ENCODE measurements at places on chromosomes 12 and 14.

DNA sequence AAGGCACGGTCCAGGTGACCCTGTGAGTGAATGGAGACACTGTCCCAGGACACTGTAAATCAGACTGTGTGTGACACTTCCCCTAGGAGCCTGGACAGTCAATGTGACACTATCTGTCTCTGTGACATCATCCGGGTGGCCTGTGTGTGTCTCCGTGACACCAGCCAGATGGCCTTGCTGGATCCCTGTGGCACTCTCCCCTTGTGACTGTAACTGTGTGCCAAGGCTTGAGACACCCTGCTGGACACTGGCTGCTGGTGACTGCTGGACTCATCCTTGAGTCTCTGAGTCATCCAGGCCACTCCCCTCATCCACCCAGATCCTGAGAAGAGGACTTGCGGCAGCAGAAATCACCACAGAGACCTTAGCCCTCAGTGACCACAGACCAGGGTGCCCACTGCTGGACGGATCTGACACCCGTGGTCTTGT, 51.6 kb downstream of the MVK start:
- DNase-seq = no peak

DNA sequence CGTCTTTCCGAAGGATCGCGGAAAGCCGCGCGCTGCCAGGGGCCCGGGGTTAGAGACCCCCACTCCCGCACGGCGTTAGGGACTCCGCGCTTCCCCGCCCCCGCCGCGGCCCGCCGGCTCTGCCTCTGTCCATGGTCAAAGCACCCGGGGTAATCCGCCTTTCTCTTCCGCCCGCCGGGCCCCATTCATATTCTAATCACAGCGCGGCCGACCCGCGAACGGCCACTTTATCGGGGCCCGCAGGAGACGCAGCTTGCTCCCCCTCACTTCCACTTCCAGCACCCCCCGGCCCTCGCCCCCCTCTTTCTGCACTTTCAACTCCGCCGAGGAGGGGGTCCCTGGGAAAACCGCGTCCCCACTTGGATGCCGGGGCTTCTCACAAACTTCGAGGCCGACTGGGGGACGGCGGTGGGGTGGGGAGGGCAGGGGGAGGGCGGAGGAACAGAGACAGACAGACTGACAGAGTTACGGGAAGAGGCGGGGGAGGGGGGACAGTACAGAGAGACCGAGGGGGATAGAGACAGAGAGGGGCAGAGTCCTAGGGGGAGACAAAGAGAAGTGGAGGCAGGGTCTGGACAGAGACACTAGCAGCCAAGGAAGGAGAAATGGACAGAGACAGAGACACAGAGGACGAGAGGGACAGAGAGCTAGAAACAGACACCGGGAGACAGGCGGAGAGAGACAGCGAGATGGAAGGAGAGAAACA, 1.1 kb upstream of the RFX4 start:
- DNase-seq = no peak

DNA sequence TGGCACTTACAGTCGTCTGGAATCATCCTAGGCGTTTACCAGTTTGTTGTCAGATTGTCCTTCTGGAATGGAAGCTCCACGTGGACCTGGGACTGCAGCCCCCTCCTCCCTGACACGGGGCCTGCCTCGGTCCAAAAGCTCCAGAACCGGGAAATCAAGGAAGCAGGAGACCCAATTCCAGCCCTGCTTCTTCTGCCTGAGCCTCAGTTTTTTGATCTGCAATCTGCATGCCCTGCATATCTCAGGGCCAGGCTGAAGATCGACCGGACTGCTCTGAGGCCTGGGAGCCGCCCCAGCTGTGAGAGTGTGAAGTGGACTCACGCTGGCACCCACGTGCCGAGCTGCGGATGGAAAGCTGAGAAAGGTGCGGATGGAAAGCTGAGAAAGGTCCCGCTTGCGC, 98.6 kb downstream of the SETD3 start:
- DNase-seq = no peak

DNA sequence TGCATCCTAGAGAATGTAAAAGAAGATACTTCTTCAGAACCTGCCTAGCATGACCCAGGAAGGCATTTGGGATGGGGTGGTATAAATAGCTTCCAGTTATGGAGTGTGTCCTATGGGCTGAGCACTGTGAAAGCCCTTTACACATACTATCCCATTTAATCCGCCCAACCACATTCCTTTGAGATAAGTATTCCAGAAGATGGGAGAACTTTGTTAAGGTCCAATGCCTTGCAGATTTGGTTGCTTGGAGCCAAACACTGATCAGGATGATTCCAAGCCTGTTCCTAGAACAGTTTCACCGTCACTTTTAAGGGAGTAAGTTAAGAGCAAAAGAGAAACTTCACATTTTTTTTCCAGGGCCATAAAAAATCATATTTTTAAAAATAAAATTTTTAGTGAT, 82.5 kb upstream of the CLMN start:
- DNase-seq = no peak

- DNase-seq = no peak
Observed at GRCh38 chr12:122282061-122282460, 15.8 kb upstream of the VPS33A start.

DNA sequence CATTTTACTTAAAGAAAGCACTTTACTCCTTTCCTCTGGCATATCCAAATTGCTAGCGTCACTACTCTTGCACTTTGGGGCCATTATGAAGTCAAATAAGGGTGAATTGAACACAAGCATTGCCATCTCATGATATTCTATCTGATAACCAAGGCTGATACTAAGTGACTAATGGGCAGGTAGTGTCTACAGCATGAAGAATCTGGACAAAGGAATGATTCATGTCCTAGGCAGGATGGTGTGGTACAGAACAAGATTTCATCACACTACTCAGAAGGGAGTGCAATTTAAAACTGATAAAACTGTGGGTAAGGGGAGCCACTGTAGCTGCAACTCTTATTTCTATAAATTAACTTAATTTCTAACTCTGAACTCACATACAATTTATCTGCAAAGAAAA, 7.7 kb upstream of the SLC6A15 start:
- DNase-seq = no peak

GRCh38 chr14:85391892-85392291, 138.1 kb upstream of the FLRT2 start:
- no peak for DNase-seq

GRCh38 chr14:100787659-100788058, 38.3 kb upstream of the MEG3 start:
- DNase-seq = no peak

GRCh38 chr12:42162193-42162592, 17.5 kb upstream of the GXYLT1 start:
- DNase-seq = no peak

GRCh38 chr14:97005934-97006333, 208.8 kb downstream of the VRK1 start:
- no peak for DNase-seq

- no peak for DNase-seq
Observed at GRCh38 chr14:25909045-25909747, 688.6 kb downstream of the NOVA1 start.

DNA sequence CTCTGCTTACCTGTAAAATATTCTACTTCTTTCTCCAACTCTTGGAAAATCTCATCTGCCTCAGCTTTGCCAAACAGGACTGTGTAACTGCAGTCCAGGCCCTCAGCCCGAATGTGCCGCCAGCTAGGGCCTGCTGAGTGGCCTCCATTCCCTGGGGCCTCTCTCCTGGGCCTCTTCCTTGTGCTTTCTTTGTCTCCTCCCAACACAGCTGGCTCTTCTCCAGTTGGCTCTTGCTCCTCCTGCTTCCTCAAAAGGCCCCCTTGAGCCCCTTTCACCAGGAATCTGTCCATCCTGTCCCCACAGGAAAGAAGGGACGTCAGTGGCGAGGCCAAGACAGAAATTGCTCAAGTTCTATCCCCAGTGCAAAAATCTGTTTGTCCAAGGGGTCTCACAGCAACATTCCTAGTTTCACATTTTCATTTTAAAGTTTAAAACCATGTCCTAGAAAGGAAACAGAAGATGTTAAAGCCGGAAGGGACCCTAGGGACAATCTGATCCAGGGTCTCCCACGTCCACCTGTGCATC, 713 bp downstream of the ALKBH2 start:
- DNase-seq = no peak

- DNase-seq = no peak
Observed at GRCh38 chr14:93799617-93799988, 11.3 kb upstream of the PRIMA1 start.

- DNase-seq = no peak
Observed at GRCh38 chr12:89702503-89702902, 6.1 kb downstream of the ATP2B1 start.

- no peak for DNase-seq
Observed at GRCh38 chr14:95361373-95362137, 41.8 kb upstream of the CLMN start.

DNA sequence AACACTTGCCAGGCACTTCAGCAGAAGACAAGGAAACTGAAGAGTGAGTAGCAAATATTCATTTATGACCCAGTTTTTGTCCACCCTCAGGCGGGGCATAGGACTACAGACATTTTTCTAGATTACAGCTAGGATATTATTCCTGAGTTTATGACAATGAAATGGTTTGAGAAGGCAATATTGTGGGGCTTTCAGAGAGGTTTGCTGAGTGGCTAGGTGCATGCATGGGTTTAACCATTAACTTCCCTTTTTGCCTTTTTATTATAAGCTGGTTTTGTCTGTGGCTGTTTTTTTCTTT, 104.0 kb upstream of the BCAT1 start:
- DNase-seq = no peak

DNA sequence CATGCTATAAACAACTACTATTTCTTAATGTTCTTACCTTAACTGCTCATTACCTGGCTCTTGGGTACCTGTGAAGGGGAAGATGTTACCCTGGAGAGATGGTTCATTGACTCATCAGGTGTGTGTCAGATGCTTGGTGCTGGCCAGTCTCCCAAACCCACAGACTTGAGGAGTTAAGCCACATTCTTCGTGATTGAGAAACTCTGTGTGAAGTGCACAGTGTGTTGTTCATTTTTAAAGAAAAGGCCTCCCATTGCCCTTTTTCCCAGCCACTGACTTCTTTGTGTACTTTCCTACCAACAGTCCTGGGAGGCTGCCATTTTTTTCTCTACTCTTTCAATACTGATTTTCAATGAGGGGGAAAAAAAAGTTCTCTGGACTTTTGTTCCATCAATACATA, 3.2 kb downstream of the MGST1 start:
- DNase-seq = no peak

GRCh38 chr14:64987438-64987767, 708 bp downstream of the FNTB start:
- no peak for DNase-seq

GRCh38 chr14:68935761-68936214, 43.3 kb downstream of the ACTN1 start:
- no peak for DNase-seq

DNA sequence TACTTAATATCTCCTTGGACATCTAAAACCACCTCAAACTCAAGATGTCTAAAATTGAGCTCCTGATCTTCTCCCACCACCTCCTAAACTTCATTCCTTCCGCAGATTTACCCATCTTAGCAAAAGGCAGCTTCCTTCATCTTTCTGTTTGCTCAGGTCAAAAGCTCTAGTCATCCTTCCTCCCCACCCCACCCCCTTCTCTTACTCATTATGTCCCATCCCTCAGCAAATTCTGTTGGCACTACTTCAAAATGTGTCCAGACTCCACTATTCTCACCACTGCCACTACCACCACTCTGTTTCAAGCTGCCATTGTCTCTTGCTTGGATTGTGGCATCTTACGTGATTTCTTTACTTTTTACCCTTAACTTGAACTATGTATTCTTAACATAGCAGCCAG, 59.2 kb upstream of the ZDHHC17 start:
- DNase-seq = no peak

DNA sequence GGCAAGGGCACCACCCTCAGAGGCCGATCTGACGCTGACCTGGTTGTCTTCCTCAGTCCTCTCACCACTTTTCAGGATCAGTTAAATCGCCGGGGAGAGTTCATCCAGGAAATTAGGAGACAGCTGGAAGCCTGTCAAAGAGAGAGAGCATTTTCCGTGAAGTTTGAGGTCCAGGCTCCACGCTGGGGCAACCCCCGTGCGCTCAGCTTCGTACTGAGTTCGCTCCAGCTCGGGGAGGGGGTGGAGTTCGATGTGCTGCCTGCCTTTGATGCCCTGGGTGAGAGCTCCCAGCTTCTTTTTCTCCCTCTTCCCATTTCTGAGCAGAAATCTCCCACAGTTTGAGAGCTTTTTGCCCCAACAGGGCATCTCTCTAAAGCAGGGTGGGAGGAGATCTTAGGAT, 1.8 kb downstream of the OAS1 start:
- no peak for DNase-seq

- no peak for DNase-seq
Observed at GRCh38 chr12:53101266-53101665, 2.0 kb upstream of the SOAT2 start.

DNA sequence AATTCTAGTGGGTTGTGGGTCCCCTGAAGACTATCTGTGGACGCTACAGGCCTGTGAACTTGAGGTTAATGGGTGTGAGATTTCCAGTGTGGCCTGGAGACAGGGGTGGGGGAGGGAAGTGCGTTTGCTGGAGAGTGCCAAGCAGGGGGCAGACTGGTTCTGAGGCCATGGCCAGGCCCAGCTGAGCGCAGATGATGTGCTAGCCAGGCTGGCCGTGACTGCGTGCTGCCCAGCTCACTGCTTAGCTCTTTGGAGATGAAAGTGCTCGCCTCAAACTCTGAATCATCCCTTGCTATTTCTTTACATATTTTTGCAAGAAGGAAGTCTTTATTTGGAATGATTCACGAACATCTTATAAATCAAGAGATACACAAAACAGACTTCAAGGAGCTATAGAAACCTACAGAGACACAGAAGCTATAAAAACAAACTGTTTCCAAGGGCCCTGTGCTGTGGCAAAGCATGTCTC, 75.2 kb upstream of the PLEKHG3 start:
- DNase-seq = no peak

GRCh38 chr12:116803013-116803736, 65.1 kb downstream of the RNFT2 start:
- DNase-seq = no peak

- no peak for DNase-seq
Observed at GRCh38 chr14:87567618-87568295, 425.2 kb downstream of the GALC start.

DNA sequence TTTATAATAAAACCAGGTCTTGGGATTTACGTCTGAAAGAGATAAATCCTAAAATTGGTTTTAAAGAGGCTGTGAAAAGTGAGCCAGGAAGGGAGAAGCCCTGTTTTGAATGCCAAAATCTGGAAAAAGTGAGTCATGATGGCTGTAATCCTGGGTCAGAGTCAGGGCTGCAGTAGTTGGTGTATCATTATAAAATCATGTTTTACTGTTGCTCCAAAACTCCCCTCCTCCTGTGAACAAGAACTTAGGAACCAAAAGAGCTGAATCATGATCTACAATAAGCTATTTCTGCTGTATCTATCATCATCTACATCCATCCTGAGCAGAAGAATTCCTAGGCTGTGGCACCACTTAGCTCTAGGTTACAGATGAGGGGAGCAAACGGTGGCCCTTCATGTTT, 79.3 kb downstream of the LMO3 start:
- no peak for DNase-seq

GRCh38 chr12:102527171-102527720, 46.9 kb upstream of the IGF1 start:
- no peak for DNase-seq

DNA sequence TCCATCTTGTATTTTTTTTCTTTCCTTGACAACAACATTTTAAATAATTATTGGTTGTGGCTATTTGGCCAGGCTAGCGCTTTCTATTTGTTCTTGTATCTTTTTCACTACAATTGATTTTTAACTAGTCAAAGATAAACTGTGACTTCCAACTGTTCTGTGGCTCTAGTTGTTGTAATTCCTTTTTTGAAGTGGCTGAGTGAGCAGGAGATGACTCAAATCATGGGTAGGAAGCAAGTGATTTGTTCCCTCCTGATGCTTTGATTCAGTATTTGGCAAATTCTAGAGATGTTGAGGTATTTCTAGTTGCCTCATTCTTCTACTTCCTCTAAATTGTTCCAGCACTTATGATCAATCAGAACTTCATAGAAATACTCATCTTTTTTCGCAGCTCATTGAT, 633.5 kb downstream of the RERGL start:
- no peak for DNase-seq
